GM12892 (cell line): ENCODE measurements at places on chromosomes 3 and 15.

DNA sequence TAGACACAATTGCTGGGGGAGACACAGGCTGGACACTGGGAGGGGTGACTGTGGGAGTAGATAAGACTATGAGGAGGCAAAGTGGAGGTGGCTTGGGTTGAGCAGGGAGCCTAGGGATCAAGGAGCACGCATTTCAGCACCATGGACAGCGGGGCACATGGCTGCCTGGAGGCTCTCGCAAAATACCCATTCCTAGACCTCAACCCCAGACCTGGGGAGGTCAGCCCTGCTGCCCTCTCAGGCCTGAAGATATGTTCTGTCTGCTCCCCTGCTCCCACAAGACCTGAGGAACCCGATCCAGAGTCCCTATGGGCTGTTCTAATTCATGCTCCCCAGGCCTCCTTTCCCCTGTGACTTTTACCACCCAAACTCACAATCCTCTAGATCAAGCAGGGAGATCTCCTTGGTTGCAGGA is 16.0 kb upstream of the CPEB1 start:
- peak; percentile 54 for DNase-seq

DNA sequence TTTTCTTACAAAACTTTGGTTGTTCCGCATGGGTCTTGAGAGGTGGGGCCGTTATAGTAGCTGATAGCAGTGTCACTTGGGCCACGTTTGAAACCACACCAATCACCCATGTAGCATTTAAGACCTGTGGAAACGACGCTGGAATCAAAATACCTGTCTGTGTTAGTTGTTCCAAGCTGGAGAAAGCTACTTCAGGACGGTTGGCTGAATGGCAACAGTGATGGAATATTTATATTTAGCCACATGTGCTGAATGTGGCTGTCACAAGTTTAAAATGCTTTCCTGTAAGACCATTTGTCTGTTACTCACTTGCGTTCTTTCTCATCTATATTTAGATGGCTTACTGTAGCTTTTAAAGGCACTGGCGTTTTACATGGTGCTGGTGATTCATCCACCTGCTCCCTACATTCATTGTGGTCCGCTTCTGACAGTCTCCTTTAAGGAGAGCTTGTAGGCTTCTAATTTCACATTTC is 1.4 kb downstream of the DNAJA4 start:
- no peak for DNase-seq

GRCh38 chr3:63251499-63251898 is 26.6 kb upstream of the SYNPR start:
- no peak for DNase-seq

DNA sequence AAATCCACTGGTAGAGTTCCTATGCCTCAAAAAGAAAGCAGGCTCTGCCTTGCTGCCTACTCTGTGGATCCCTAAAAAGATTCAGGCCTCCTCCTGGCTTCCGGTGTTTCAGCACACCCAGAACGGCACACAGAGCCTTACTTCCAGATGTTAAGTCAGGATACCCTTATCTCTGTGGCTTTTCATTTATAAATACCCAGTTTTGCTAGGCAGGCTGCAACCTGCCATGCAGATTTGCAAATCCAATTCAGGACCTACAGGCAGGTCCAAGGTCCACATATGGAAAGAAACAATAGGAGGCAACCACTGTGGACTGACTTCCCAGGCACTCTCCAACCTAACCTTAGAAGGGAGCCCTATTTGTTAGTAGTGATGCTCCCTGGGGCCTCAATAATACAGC is 30.7 kb downstream of the EFL1 start:
- DNase-seq = no peak

DNA sequence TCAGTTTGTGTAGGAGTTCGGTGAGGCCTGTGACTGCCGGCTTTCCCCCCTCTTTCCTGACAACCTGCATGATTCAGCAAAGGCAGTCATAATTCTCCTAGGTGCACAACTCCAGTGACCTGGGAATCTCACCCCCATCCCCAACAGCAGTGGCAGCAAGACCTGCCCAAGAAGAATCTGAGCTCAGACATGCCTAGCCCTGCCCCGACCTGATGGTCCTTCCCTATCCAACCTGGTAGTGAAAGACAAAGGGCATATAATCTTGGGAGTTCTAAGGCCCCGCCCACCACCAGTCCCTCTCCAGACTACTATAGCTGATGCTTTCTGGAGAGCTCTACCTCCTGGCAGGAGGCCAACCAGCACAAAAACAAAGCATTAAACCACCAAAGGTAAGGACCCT is 44.2 kb upstream of the ZBED2 start:
- no peak for DNase-seq

DNA sequence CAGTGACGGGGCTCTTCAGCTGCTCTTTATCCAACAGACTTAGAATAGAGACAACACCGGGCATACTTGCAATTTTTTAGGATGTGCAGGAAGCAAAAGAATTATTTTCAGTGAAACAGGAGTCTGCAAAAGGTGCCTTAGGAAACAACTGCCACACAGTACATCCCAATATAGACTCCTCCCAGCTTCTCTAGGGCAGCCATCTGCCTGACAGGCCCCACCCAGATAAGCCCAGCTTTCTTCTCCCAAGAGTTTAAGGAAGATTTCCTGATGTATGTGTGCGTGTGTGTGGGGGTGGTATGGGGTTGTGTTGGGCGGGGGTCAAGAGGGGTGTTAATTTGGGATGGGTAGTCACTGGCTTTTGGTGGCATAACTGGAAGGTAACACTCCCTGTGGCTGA is 21.5 kb downstream of the MAP2K1 start:
- no peak for DNase-seq

DNA sequence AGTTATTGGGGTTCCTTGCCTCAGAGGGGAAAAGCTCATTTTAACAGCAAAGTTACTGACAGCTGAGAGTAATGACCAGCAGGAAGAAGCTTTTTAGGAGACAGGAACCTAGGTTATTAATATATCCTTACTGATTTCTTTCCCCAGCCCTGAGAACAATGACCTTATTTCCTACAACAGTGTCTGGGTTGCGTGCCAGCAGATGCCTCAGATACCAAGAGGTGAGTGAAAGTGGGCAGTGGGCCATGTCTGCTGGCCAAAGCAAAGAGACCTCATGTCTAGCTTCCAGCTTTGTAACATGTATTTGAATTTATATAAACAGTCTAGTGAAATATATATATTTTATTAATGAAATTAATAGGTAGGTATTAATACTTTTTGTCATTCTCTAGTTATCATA is 5.0 kb downstream of the CCNDBP1 start:
- DNase-seq = no peak

GRCh38 chr3:30618526-30618925 is 12.1 kb downstream of the TGFBR2 start:
- no peak for DNase-seq

DNA sequence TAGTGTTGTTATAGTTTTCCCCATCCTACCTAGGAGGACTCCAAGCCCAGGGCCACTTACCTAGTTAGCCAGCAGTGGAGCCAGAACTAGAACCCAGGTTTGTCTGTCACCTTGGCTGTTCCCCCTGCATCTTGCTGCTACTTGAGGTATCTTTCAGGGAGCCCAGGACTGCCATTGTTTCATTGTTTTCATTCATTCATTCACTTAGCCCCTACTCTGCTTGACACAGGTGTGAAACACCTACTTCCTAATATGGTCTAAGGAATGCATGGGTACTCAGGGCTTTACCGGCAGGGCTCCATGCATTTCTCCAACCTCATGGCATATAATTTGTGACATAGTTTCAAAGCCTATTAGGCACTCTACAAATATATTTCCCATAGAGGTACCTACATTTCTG is 266.6 kb upstream of the TPM1 start:
- DNase-seq = no peak

- no peak for DNase-seq
Observed at GRCh38 chr3:62551556-62551955, 178.2 kb upstream of the FEZF2 start.

- no peak for DNase-seq
Observed at GRCh38 chr3:123156276-123156995, 45.3 kb upstream of the SEC22A start.

DNA sequence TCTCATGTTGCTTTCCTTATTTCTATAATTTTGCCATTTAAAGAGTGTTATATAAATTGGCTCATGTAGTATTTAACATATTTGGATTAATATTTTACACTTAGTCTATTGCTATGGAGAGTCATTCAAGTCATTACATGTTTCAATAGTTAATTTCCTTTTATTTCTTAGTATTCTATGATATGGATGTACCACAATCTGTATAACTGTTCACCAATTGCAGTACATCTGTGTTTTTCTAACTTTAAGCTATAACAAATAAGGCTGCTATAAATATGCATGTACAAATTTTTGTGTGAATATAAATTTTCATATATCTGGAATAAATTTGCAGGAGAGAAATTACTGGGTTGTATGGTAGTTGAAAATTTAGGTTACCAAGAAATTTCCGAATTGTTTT is 993.4 kb downstream of the NAALADL2 start:
- no peak for DNase-seq

DNA sequence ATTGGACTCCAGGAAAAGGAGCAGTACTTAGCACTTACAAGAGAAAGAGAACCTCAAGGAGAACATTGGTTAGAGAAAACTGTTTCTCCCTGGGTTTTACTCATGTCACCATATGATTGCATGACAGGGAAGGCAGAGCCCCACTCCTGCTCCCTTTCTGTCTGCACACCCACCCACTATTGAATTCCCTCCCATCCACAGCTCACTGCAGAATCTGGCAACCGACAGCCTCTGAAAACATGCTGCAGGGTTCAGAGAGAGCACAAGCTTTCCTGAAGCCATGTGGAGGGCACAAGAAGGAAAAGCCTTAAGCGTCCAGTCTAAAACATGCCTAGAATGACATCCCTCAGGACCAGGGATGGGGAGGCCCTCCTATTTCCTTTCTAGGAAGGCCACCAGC is 3.0 kb upstream of the IL17RD start:
- DNase-seq = no peak

GRCh38 chr15:29799859-29800258 is 22.4 kb downstream of the TJP1 start:
- DNase-seq = no peak

- DNase-seq = no peak
Observed at GRCh38 chr15:73568564-73569280, 64.5 kb downstream of the NPTN start.

DNA sequence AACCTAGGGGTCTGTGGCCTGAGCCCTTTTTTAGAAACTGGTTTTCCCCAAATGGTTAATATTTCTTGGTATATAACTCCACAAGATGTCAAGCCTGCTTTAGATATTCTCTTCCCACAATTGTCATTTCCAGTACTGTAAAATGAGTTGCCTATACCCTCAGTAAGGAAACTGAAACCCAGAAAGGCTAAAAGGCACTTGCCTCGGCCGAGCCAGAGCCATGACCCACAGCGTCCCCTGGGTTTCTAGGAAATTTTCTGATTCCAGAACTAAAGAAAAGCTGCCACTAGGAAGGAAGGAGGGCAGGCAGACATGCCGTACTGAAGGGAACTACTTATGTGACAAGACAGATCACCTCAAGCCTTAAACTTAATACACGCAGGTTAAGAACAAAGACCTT is 59.1 kb downstream of the ATP8B4 start:
- no peak for DNase-seq

GRCh38 chr15:71125831-71126450 is 10.7 kb downstream of the THSD4 start:
- no peak for DNase-seq
